Stimulated activated CD4-positive, alpha-beta T cell treated with anti-CD3 and anti-CD28 coated beads, Interleukin-1b, Interleukin-23, amount 100 ng/mL, for 4 hours (primary cell): ENCODE measurements at places on chromosomes 3 and 15.

DNA sequence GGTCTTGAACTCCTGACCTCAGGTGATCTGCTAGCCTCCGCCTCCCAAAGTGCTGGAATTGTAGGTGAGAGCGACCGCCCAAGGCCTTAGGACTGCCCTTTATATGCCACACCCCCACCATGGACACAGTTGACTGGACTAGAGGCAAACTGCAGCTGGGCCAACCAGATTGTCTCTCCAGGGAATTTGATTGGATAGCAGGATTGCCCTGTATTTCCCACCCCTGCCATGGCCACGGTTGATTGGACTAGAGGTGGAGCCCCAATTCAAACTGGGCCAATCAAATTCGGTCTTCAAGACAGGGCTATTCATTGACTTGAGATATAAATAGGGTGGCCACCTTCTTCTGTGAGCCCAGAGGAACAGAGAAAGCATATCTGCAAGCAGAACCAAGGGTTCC is 6.9 kb upstream of the CLPX start:
- no peak for DNase-seq

DNA sequence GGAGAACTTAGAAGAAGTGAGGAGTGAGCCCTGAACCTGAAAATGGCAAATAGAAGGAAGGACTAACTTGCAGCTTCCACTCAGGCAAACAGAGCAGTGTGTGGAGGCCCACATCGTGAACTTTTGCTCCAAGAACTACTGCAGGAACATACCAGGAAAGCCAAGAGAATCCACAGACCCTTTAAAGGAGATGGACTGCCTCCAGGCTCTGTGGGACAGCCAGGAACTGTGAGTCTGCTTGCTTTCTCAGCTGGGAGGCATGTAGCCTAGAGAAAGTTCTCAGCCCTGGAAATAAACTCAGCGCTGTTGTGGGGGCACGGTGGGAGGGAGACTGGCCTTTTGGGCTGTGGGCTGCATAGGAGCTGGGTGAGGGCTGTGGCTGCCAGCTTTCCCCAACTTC is 93.0 kb downstream of the SNRK start:
- no peak for DNase-seq

DNA sequence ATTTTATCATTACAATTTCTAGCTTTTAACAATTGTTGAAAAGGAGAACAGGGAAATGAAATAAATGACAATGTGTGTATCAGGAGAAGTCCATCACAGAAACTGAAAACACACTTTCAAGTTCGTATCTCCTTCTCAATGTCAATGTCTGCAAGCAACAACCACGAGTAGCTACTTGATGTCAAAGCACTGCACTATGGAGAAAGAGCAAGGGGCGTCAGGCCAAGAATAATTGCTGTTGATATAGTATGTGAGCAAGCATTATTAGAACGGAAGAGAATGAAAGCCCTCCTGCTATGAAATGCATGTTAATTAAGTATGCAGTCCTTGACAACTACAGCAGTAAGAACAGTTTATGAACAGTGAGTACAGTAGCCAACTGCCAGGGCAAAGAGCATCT is 1250.1 kb downstream of the ZPLD1 start:
- DNase-seq: no peak

GRCh38 chr3:67619991-67620390 is 34.4 kb downstream of the SUCLG2 start:
- DNase-seq: no peak

GRCh38 chr15:85927931-85928537 is 133.3 kb upstream of the KLHL25 start:
- DNase-seq: no peak

DNA sequence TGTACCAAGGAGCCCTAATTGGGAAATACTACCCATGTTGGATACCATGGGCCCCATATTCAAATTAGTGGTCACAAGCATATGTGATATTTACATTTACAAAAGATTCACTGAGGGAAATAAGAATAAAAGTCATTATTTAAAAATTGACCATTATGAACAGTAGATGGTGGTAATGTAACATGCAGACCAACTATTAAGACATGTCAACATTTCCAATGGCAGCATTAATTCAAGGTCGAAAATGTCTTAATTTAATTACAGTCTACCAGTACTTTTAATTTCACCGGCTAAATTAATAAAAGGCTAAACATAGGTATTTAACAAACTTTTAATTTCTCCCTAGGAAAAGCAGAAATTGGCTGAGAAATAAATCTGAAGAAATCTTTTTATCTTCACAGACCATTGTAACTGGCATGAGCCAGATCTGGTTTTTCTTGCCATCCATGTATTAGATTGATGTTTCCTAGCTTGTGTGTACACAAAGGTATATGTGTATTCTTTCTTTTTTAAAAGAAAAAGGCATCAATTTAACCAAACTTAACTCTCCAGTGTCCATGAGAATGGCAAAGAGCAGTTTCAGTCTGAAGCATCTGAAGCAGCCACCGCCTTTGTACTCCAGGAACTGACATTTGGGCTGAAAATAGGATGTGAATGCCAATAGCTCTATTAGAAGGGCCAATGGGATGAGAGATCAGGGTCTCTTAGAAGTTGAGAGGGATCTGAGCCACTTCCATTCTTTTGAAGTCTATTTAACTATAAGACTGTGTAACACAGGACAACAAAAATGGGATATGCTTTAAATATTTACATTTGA is 26.6 kb downstream of the NEK11 start:
- DNase-seq: no peak

DNA sequence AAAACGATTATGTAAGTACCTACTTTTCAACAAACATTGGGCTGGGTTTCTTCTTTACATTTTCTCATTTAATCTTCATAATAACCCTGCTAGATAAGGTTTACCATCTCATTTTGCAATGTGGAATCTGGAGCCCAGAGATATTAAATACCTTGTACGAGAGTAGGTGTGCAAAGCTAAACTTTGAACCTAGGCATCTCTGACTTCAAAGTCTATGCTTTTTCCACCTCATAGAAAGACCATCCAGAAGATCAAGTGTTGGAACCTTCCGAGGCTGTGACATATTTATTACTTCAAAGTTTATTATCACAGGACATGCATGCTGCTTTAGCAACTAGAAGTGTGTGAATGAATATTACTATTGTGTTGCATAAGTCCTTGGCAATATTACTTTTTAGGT is 497.2 kb upstream of the TPRG1 start:
- no peak for DNase-seq

- no peak for DNase-seq
Measured at GRCh38 chr3:82378392-82378791, 616.9 kb upstream of the GBE1 start.

DNA sequence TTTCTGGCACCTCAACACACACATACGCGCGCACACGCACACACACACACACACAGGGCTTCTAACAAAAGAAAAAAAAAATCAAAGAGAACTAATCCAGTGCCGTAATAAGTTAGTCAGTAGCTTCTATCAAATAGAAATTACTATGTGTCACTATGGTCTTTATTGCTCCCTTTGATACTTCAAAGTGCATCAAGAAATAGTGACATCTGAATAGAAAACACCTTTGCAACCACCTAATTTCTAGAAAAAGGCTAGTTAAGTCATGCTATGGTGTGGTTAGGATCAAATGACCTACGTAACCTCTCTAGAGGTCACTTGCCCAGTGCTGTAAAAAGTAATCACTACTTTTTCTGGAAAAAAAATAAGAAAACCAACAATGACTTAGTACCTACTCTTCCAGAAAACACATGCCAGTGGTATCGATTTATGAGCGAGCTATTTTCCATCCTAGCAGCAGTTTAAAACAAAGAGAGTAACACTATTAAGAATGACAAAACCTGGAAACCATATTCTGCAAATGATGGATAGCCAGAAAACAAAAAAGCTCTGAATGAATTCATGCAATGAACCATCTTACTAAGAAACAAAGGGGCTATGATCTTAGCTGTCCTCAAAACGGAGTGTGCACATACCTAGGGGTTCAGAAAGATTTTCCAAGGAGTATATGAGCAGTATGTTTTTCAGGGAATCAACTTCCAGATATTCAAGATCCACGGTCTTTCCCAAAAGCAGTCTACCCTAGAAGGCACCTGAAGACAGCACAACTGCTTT is 6.8 kb downstream of the AVEN start:
- DNase-seq: no peak
